ENCODE measurements at places on chromosomes 7 and 10.

DNA sequence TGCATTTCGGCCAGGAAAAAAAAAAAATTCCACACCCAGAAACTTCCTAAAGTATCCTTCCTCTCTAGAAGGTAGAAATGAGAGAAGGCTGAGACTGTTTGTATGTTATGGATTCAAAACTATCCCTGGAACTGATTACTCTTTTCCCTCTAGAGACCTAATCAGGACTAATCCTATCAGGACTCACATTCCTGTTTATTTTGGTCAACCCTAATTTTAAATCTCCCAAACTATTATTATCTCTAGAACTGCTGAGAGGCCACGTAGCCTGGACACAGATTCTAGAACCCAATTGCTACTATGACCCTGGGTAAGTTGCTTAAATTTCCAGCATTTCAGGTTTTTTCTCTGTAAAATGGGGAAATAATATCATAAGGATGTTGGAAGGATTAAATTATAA lies 346.8 kb upstream of the MEOX2 start:
- DNase-seq: no peak

GRCh38 chr7:19213746-19214145 lies 68.5 kb upstream of the FERD3L start:
- no peak for DNase-seq

GRCh38 chr7:79357101-79357500 lies 96.4 kb downstream of the MAGI2 start:
- no peak for DNase-seq

DNA sequence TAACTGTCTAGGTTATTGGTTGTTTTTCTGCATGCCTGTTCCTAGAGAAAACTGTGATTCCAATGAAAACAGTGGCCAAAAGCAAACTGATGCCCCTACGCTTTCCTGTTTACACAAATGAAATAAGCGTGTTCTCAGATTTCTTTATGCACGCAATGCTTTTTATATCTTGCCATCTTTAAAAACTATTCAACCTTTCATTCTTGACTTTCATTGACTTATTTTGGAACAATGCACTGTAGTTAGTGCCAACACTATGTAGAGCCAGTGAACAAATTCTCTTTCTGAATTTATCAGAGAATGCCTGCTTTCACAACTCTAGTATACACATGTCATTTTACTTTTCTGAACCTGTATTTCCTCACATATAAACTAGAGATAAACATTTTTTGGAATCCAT lies 86.6 kb downstream of the CABCOCO1 start:
- no peak for DNase-seq

DNA sequence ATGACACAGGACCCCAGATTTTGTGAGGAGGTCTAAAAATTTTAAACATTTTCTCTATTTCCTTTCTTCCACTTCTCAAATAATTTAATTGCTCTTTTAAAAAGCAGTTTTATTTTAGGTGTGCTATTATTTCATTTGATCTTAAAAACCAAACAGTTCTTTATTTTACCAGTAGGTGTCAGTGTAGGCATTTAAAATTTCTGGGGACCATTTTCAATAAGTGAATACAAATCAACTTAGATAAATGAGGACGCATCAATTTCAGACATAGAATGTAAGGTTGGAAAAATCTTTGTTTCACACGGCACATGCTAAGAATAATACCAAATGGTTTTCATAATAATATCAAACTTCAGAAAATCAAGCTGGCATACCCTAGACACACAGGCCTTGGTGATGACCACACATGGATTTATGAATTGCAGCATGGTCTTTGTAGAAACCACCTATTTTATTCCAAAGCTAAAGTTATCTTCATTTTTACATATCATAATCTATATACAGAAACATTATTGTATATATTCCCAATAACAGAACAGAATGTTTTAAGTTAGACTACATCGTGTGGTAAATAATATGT lies 127.6 kb upstream of the SLC26A5 start:
- DNase-seq: no peak

DNA sequence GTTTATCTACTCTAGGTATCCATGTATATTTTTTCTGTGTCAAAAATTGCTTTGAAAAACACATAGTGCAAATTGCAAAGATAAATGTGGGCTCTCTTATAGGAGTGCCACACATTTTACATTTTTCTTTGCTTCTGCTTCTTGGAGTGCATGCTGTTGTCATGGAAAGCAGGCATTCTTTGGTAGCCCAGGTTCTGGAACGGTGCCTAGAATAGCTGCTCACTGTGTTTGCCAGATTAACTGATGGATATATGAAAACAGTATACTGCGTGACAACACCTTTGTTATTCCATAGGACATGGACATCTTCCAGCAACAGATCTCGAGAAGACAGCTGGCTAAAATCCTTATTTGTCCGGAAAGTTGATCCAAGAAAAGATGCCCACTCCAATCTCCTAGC lies 13.4 kb downstream of the NIPSNAP2 start:
- no peak for DNase-seq

DNA sequence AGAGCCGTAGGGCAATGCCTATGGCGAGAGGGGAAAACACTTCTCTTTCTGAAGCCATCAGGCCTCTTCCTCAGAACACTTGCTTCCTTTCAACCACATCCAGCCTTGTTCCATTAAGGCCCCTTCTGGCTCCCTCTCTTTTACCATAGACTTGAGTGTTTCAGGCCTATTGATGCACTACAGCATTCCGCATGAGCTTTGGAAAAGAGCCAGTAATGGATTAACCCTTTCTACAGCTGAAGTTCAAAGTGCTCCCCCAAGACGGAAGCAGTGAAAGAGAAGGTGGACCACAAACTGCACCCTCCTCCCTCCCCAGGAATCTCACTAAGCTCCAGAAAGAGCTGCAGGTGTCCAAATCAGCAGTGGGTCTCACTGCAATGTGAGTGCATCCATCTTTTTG lies 102.7 kb upstream of the C7orf33 start:
- DNase-seq: no peak

DNA sequence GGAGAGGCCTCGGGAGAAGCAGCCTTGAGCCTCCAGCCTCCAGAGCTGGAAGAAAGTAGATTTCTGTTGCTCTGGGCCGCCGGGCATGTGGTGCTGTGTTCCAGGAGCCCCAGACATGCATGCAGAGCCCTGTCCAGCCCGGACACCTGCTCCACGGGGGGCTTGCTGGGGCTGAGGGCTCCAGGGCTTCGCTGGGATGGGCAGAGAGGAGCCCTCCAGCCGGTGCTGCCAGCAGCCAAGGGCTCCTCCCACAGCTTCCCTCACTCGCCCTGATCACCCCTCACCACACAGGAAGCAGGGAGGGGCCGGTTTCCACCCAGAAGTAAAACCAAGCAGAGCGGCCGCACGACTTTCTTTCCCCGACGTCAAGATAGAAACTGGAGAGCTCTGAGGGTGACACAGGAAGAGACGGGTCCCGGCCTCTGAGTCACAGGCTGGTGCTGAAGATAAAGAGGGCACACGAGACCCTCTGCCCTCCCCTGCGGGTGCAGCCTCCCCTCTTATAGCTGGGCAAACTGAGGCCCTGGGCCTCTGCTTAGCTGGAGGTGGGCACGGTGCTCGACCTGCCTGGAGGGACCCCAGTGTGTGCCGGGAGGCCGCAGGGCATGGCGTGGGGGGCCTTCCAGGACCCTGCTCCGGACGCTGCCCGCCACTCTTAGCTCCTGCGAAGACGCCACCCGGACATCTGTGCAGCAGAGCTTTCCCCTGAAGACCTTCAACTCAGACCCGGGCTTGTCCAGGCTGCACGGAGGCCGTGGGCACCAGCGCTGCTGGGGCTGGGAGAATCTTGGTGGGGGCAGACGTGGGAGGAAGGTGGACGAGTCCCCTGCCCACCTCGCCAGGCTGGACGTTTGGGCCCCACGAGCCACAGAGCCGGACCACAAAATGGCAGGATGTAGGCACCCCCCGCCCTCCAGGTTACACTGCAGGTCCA lies 31.1 kb downstream of the ADAP1 start:
- DNase-seq: peak; percentile 94

DNA sequence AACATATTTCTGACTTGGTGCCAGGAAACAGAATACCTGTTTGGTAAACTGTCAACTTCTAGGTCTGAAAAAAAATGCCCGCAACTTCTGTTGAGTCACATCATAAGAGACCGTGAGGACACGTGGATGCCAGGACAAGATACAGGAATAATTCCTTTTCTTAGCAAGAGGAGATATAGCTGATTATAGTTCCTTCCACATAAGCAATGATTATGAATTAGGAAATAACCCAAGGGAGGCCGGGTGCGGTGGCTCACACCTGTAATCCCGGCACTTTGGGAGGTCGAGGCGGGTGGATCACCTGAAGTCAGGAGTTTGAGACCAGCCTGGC lies 75.2 kb downstream of the CDC123 start:
- DNase-seq: no peak

- no peak for DNase-seq
These were observed 42.9 kb downstream of the CD36 start for GRCh38 chr7:80681272-80681885.

DNA sequence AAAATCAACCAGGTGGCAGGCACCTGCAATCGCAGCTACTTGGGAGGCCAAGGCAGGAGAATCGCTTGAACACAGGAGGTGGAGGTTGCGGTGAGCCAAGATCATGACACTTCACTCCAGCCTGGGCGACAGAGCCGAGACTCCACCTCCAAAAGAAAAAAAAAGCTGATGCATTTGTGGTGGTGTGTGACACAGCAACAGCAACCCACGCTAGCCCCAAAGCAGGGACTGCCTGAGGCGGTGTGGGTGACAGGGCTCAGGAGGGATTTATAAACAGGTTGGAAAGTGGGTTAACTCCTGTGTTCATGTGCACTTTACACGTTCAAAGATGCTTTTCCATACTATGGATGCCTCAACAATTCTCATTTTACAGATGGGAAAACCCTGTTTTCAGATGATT lies 395.9 kb upstream of the PODXL start:
- no peak for DNase-seq

Measured in stimulated activated CD4-positive, alpha-beta T cell treated with anti-CD3 and anti-CD28 coated beads, TNF-alpha, amount 100 ng/mL, for 24 hours (primary cell).